ENCODE measurements at places on chromosomes 12 and 14.

DNA sequence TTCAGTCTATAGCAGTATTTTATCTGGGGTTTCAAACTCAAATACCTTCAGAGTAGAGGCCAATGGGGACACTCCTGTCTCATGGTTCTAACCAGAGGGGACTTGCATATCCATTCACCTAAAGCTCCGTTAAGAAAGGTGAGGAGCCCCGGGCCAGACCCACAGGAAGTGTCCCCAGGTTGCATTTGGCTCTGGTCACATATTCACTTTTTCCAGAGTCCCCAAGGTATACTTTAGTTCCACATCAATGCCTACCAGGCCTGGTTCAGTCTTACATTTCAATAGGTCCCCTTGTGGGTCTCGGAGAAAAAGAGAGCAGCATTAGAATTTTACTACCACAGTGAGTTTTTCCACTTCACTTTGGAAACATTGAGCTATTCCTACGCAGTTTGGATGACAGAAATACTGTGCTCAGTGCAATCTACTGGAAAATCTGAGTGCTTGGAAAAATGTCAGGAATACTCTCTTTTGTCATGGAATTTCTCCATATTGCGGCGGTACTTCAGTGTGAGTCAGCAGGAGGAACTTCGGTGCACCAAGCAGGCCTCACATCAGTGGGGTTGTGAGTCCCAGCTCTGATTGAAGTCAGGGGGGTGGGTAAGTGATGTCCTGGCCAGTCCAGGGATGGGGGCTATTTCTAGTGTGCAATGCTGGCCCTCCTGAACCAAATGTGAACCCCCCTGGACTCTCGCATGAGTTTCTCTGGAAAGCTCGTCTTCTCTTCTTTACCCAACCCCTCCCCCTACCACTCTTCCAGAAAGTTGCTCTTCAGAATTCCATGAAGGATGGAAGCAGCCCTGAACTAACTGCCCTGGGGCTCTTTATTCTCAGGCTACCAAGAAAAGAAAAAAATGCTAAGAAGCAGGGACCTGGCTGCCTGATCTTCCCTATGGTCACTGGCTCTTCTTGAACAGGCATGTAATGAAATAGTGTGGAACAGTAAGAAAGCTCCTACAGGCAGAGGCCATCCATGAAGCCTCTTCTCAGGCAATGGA lies 184.7 kb downstream of the PRKCH start:
- DNase-seq = no peak

GRCh38 chr12:131735476-131736445 lies 24.9 kb downstream of the SFSWAP start:
- DNase-seq = no peak

DNA sequence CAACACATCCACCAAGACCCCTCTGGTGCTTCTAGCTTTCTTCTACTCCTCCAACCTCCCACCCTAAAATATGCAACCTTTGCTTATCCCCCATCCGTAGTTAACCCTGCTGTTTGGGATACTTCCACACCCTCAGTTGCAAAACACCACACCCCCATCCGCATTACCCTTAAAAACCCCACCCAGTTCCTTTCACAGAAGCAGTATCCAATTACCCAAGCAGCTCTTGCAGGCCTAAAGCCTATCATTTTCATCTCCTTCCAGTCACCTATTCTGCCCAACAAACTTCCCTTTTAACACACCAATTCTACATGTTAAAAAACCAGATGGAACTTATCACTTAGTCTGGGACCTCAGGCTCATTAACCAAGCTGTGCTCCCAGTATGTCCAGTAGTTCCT lies 88.2 kb downstream of the TMTC3 start:
- no peak for DNase-seq

GRCh38 chr12:91225316-91225715 lies 42.7 kb upstream of the DCN start:
- no peak for DNase-seq
